ENCODE measurements at places on chromosomes 3 and 15.
A peak's percentile ranks its signal among the peaks of the same experiment; 100 is the strongest.

DNA sequence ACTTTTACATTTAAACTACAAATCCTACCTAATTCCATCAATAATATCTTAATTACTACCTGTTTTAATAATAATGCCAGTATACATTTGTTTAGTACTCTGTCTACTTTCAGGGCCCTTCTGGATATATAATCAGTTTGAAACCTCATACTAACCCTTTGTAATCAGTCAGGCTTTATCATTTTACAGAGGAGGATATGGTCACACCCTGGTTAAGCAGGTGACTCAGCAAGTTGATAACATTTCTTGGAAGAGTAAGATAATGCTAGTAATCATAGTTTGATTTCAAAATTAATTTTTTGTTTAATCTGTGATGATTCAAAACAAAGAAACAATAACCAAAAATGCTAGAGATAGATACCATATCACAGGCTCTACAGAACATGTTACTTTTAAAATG, 208.2 kb upstream of the MANF start:
- H3K4me3 ChIP-seq = no peak overlapping the region
- H3K4me1 ChIP-seq = no peaks in the 10 kb centered on the region
- H3K27ac ChIP-seq = no peak overlapping the region
- no peaks in the 10 kb centered on the region for H3K36me3 ChIP-seq
- no peak for DNase-seq

- peak; percentile 54 for DNase-seq
- peak overlapping the region; percentile 69 for H3K4me3 ChIP-seq
- peaks cover 17% of the 10 kb centered on the region for H3K4me1 ChIP-seq
- no peaks in the 10 kb centered on the region for H3K27me3 ChIP-seq
- peaks cover 41% of the 10 kb centered on the region for H3K36me3 ChIP-seq
Observed at GRCh38 chr15:65732698-65733097, 59.4 kb downstream of the DENND4A start.

GRCh38 chr15:96053781-96054428, 276.6 kb upstream of the NR2F2 start:
- no peak for DNase-seq
- no peaks in the 10 kb centered on the region for H3K36me3 ChIP-seq
- no peaks in the 10 kb centered on the region for H3K4me1 ChIP-seq
- H3K4me3 ChIP-seq = no peak overlapping the region
- H3K27ac ChIP-seq = no peak overlapping the region

- peak; percentile 73 for DNase-seq
- peaks cover 6% of the 10 kb centered on the region for H3K4me1 ChIP-seq
- H3K27ac ChIP-seq = peak overlapping the region; percentile 68
- H3K36me3 ChIP-seq = peaks cover 5% of the 10 kb centered on the region
- H3K4me3 ChIP-seq = peak overlapping the region; percentile 3
- no peaks in the 10 kb centered on the region for H3K27me3 ChIP-seq
Observed at GRCh38 chr3:49238274-49239127, 38.5 kb downstream of the C3orf62 start.

- H3K36me3 ChIP-seq = peaks cover 15% of the 10 kb centered on the region
- H3K27me3 ChIP-seq = no peaks in the 10 kb centered on the region
- no peaks in the 10 kb centered on the region for H3K4me1 ChIP-seq
Observed at GRCh38 chr3:188339410-188340295, 185.7 kb downstream of the LPP start.
